Fibroblast of the aortic adventitia (primary cell): ENCODE measurements at places on chromosomes 6 and 20. TPM values are rescaled to one million over a fixed set of nuclear protein-coding genes. Genes with fewer than 3 reads are reported as not detected.

Gene PLA2G7
- total RNA-seq: 7.8 TPM in 1 of 2 replicates, not detected in the other

Gene SCAND1
- total RNA-seq: 34.1 and 161 TPM in 2 replicates

Gene HLA-F
- 1.1 and 2.9 TPM in 2 replicates for total RNA-seq

Gene MOG
- total RNA-seq: not detected in 2 replicates

Gene IL17A
- not detected in 2 replicates for total RNA-seq

Gene CPXM1
- total RNA-seq: 3.8 and 48.5 TPM in 2 replicates
